AG09319 (cell line): ENCODE measurements at places on chromosomes 5 and 9.

DNA sequence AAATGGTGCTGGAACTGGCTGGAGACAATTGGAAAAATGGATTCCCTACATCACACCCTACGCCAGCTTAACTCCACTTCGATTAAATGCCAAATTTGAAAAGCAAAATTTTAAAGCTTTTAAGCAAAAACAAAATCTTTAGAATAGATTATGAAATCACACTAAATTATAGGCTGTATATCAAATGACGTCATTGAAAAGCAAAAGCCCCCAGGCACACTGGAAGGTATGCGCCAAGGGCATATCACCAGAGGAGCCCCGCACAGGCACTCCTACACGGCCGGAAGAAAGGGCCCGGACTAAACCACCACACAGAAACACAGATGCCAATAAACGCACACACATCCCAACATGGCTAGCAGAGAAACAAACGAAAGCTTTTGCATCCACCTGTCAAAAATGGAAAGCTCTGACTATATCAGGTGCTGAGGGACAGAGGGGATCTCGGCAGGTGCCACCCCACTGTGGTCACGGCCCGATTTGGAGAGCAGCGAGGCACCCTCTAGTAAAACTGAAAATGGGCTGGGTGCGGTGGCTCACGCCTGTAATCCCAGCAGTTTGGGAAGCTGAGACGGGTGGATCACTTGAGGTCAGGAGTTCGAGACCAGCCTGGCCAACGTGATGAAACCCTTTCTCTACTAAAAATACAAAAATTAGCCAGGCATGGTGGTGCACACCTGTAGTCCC lies 17.0 kb upstream of the MXD3 start:
- DNase-seq: no peak

GRCh38 chr5:66247176-66247960 lies 103.3 kb downstream of the SREK1 start:
- DNase-seq: peak; percentile 22

DNA sequence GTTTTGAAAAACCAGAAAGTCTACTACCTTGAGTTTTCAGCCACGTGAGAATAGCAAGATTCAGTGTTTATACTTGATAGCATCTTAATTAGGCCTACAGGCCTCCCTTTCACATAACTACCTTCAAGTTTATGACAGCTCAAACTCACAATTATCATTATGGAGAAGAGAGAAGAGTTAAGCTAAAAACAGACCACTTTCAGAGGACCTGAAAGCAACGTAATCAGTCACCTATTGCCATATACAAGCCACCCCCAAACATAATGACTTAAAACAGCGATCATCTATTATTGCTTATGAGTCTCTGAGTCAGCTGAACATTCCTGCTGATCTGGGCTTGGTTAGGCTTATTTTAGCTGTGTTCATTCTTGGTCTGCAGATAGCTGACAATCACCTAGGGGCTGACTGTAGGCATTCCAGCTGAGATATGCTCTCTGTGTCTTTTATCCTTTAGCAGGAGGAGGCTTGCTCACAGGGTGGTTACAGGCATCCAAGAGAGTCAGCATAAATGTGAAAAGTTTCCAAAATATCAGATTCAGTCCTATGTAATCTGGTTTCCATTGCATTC lies 130.9 kb downstream of the COX7C start:
- DNase-seq: no peak

GRCh38 chr5:1792842-1793266 lies 6.8 kb downstream of the MRPL36 start:
- DNase-seq: no peak

DNA sequence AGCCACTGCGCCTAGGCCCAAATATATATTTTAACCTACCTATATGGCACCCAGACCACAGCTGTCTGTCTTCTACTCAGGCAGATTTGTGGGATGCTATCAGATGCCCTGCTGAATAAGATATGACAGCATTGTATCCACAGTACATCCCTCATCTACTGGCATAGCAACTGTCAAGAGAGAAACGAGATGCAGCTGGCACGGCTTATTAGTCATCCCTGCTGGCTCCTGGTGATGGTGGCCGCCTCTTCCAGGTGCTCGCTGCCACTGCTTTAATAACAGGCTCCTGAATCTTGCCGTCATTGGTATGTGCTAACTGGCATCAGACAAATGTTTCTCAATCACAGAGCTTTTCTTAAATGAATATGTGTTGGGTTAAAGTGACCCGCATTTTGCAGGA lies 34.0 kb downstream of the B4GALT1 start:
- DNase-seq: no peak

GRCh38 chr5:16744164-16744880 lies 127.5 kb upstream of the RETREG1 start:
- no peak for DNase-seq
